Left ventricle myocardium superior (tissue), 1 donor: ENCODE measurements at places on chromosomes 4 and X.

DNA sequence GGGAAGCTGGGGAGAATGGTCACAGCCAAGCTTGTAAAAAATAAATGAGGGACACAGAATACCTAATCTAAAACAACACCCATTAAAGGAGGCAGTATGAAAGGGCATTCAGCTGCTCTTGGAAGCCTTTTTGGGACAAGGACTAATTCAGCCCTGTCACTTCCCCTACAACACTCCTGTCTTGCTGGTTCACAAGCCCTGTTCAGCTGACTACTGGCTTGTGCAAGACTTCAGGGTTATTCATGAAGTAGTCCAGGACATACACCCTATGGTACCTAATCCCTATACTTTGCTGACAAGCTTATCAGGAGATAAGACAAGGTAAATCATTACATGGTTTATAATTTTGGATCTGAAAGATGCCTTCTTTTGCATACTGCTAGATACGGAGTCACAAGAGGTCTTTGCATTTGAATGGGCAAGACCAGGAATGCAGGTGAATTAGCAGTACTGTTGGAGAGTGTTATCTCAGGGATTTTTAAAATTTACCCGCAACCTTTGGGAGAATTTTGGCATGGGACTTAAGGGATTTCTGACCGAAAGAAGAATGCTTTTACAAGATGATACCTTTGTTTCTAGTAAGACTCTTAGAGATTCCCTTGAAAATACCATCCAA is 103.2 kb upstream of the LANCL3 start:
- no peak for DNase-seq

DNA sequence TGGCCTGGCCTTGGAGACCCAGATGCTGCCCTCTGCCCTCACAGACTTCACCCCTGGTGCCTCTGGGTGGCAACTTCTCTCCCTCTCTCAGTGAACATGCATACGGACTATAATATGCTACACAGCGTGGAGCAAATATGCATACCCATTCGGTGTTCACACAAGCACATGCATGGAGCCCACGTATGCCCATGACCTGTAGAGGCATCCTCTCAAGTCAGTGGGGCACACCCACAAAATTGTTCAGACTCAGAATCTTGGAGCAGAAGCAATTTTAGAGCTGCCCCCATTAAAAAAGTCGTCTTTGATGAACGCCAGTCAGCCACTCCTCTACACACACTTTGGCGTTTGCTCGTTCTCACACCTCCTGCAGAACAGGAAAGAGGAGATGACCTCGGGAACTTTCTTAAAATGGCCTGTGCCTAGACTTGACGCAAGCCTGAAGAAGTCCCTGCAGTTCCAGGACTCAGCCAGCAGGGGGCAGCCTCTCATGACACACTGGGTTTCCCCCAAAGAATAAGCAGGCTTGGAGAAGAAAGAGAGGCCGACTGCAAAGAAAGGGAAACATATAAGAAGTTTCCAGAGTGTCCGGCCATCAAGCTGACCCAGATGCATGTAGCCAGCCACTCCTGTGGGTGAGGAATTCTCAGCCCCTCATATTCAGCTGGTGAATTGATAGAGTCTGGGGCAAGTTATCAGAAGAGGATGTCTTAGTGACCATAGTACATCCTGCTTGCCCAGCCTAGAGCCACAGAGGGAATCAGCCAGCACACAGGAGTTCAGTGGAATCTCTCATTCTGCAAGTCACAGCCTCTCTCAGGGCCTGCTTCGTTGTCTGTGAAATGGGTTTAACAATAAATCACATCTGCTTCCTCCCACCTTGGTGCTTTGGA is 17.3 kb downstream of the APLN start:
- DNase-seq: peak; percentile 78

GRCh38 chrX:47745416-47745815 is 86.4 kb upstream of the UXT start:
- no peak for DNase-seq

DNA sequence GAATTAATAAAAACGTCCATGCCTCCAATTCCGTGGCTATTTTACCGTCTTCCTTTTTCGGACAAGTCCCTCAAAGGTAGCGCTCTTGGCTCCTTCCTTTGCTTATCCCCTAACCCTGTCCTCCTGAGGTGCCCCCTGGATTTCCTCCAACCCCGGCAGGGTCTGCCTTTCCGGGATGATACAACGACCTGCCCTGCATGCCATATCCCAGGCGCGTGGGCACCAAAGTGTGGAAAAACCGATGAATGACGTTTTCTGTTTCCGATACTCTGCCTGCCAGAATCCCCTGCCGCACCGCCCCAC is 706 bp upstream of the CSTF2 start:
- DNase-seq: peak; percentile 14
